ENCODE measurements at places on chromosomes 4 and X. TPM values are rescaled to one million over a fixed set of nuclear protein-coding genes. Genes with fewer than 3 reads are reported as not detected.

TRPC5OS gene
- not detected for total RNA-seq

DNA sequence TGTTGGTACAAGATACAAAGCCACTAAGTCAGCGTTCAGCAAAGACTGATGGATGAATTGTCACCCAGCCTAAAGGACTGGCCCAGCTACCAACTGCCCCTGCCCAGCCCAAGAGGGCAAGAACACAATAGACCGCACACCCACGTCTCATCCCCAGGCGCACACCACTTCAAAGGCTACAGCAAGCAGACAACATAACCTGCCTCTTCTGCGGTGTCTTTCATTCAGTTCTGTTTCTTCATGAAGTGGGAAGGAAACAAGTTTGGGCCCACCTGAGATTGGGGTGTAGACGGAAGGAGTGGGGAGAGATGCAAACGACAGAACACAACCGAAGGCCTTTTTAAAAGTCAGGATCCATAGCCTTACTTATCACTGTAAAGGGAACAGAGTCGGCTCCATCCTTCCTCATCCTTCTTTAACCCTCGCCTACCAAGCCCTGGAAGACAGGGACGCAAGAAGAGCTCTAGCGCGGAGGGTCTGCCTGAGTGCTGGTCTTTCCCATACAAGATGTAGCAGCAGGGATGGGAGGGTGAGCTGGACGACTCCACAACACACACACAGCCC is 691 bp downstream of the SCARB2 start:
- peak overlapping the region; percentile 97 for H3K27ac ChIP-seq
- H3K4me1 ChIP-seq = peaks cover 63% of the 10 kb centered on the region
- H3K27me3 ChIP-seq = peaks cover 3% of the 10 kb centered on the region
- peak overlapping the region; percentile 94 for H3K4me3 ChIP-seq
- no peaks in the 10 kb centered on the region for H3K36me3 ChIP-seq

- no peaks in the 10 kb centered on the region for H3K27me3 ChIP-seq
- H3K27ac ChIP-seq = no peak overlapping the region
- no peak for DNase-seq
- no peak overlapping the region for H3K4me3 ChIP-seq
Observed at GRCh38 chrX:118239913-118240698, 105.8 kb upstream of the WDR44 start.

GRCh38 chr4:52657292-52657617 is 1.8 kb downstream of the USP46 start:
- peak overlapping the region; percentile 62 for H3K27ac ChIP-seq
- no peak for DNase-seq
- peaks cover 11% of the 10 kb centered on the region for H3K36me3 ChIP-seq

APOO gene
- total RNA-seq = 21.2 TPM

DNA sequence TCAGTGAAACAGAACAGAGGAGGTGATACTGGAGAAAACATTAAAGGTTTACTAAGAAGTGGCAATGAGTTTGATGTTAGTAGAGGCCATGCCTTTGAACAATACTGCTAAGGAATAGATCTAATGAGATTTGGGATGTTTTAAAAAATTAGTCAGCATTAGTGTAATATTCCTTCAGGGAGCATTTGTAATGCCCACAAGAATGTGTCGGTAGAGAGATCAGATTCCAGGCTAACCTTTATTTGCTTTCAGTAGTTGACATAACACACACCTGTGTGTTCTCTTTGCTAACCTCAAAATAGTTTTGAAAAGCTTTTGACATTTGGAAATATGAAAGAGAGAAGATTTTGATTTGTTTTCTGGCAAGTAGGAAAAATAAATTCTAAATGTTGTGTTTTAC is 328.8 kb downstream of the BMPR1B start:
- H3K27me3 ChIP-seq = no peaks in the 10 kb centered on the region
- no peak overlapping the region for H3K4me3 ChIP-seq
- H3K27ac ChIP-seq = no peak overlapping the region
- no peak for DNase-seq

CFI gene
- total RNA-seq = not detected

DNA sequence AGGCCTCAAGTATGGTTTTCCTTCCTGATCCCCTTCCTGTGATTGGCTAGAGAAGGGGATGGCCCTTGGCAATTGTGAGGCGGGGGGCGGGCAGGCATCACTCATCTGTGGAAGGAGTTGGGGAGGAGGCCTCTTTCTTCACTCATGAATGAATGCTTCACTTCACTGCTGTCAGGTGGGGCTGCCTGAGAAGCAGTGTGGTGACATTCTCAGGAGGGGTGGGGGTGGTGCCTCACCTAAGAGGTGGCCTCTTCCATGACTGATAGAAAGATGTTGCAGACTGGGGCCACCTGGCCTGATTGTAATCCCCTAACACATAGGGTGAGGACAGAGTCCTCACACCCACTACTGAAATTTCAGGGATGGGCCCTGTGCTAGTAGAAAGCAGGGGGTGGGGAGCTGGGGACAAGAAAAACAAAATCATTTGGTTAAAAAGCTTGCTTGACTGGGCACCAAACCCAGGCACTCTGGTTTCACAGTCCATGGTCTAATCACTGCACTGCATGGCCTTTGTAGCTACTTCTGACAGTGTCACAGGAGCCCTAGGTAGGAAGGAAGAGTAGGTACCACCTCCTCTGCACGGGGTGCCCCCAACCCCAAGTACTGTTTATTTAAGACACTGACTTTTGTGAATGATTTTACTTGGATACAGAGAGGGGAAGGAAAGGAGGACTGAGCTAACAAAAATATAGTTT is 5.6 kb upstream of the HOPX start:
- no peaks in the 10 kb centered on the region for H3K36me3 ChIP-seq
- peaks cover 18% of the 10 kb centered on the region for H3K27me3 ChIP-seq
- no peak overlapping the region for H3K27ac ChIP-seq
- H3K4me1 ChIP-seq = peaks cover 10% of the 10 kb centered on the region
- DNase-seq = no peak
- H3K4me3 ChIP-seq = no peak overlapping the region

NR3C2 gene
- 0.07 TPM for total RNA-seq

CXCL10 gene
- not detected for total RNA-seq

DNA sequence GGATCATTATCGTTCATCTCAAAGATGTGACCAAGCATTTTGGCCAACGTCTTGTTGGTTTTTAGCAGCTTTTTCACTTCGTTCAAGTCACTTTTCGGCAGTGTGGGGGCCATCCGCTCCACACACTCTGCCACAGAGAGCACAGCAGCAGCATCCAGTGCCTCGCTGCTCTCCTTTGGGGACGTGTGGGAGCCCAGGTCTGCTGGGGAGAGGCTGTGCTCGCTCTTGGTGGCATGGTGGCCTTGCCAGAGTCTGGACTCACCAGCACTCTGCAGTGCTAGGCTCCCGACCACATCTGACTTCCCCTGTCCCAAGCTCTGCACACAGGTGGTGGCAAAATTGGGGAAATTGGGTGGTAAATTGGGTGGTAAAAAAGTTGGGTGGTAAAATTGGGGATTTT is 50.6 kb downstream of the GPR50 start:
- no peaks in the 10 kb centered on the region for H3K36me3 ChIP-seq
- H3K27me3 ChIP-seq = no peaks in the 10 kb centered on the region
- no peak overlapping the region for H3K27ac ChIP-seq
- H3K4me1 ChIP-seq = no peaks in the 10 kb centered on the region
- H3K4me3 ChIP-seq = no peak overlapping the region
- DNase-seq = no peak

DNA sequence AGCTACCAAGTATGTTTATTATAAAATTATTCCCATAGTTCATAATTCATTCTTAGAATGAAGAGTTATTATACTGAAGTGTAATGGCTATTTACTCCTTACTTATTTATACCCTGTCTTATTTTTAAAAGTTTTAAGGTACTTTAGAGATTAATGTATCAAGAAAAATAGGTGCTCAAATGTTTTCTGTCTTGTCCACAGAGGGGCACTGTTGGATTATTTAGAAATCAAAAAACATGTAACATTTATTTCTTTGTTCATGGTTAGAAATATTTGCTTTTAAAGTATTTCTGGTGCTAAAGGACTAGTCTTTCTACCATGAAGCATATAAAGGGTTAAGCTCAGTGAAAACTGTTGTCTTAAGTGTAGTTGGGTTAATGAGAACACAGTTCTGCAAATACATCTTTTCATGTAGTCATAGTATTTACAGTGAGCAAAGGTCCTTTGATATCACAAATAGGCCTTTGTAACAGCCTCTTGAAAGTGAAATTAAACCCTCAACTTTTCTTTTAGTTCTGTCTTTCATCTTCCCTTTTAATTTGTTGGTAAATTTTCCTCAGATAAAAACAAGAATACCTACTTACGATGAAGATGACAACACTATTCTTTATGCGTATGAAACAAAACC is 7.7 kb downstream of the SCML1 start:
- H3K4me3 ChIP-seq = no peak overlapping the region
- H3K27me3 ChIP-seq = no peaks in the 10 kb centered on the region
- no peak for DNase-seq
- no peak overlapping the region for H3K27ac ChIP-seq

DNA sequence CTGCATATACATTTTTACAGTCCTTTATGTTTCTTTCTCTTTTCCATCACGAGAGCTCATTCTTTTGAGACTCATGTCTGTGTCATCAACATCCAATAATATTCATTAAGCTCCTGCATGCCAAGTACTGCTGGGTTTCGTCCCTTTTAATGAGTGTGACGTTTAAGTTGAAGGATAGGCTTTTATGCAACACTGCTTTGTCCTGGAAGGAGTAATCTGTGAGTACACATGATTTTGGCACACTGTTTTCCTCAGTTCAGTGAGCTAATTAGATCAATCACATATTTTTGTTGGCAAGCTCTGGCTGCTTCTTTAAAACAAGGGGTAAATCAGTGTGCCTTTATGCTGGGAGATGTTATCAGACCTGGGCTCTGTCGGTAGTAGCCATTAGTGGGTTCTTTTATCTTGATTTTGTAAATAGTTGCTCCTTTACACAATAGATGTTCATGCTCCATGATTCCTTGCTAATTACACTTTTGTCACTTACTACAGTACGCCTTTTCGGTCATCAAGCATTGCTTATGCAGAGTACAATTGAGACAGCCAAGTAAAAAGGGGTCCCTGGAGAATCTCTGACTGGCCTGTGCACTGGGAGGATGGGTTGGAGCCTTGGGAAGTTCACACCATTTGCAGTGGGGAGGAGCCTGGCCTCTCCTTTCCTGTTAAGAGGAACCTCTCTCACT is 132.6 kb downstream of the FHIP1A start:
- H3K4me1 ChIP-seq = peaks cover 48% of the 10 kb centered on the region
- peak overlapping the region; percentile 97 for H3K27ac ChIP-seq
- H3K27me3 ChIP-seq = no peaks in the 10 kb centered on the region
- H3K4me3 ChIP-seq = peak overlapping the region; percentile 75

GRCh38 chr4:20416800-20417199 is 165.1 kb downstream of the SLIT2 start:
- no peak overlapping the region for H3K4me3 ChIP-seq
- peaks cover 61% of the 10 kb centered on the region for H3K4me1 ChIP-seq
- H3K36me3 ChIP-seq = no peaks in the 10 kb centered on the region
- peak overlapping the region; percentile 35 for H3K27ac ChIP-seq
- no peak for DNase-seq

- H3K4me3 ChIP-seq = no peak overlapping the region
- H3K27me3 ChIP-seq = peaks cover 5% of the 10 kb centered on the region
- peaks cover 9% of the 10 kb centered on the region for H3K4me1 ChIP-seq
- 0 out of 2 replicates have a peak, but pooled peaks cover 4% of the 10 kb centered on the region for H3K36me3 ChIP-seq
Observed at GRCh38 chr4:151238477-151238876, 38.5 kb upstream of the PRSS48 start.

- H3K36me3 ChIP-seq = no peaks in the 10 kb centered on the region
- no peaks in the 10 kb centered on the region for H3K27me3 ChIP-seq
- peak; percentile 18 for DNase-seq
- H3K4me3 ChIP-seq = no peak overlapping the region
- peaks cover 41% of the 10 kb centered on the region for H3K4me1 ChIP-seq
- H3K27ac ChIP-seq = no peak overlapping the region
Observed at GRCh38 chrX:100750883-100751282, 19.0 kb upstream of the SYTL4 start.

DNA sequence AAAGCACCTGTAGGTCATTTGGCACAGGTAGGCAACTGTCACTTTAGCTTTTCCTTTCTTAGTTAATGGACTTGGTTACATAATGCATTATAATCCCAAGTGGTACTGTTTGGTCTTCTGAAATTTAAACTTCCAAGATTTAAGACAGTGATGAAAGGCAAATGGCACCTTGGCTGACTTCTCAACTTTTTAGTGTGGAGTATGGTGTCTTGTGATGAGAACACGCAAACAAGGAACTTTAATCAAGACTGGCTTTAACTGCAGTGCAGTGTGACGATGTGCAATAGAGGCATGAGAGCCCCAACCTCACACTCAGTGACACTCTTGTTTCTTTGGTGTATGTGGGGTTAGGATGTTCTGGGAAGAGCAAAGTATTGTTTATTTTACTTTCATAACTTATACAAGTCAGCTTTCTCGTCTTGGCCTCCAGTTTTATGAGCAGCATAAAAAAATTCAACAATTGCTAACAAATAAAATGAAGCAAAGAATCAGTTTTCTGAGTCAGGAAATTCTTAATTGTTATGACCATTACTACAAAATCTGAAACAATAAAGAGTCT is 171.9 kb downstream of the MAD2L1 start:
- no peak overlapping the region for H3K27ac ChIP-seq
- H3K4me1 ChIP-seq = no peaks in the 10 kb centered on the region
- no peaks in the 10 kb centered on the region for H3K36me3 ChIP-seq
- no peak overlapping the region for H3K4me3 ChIP-seq

RBM47 gene
- total RNA-seq = 1.9 TPM

- no peaks in the 10 kb centered on the region for H3K4me1 ChIP-seq
- no peaks in the 10 kb centered on the region for H3K36me3 ChIP-seq
- no peak for DNase-seq
- H3K27me3 ChIP-seq = no peaks in the 10 kb centered on the region
- H3K4me3 ChIP-seq = no peak overlapping the region
Observed at GRCh38 chrX:148613636-148614035, 113.2 kb downstream of the AFF2 start.

DNA sequence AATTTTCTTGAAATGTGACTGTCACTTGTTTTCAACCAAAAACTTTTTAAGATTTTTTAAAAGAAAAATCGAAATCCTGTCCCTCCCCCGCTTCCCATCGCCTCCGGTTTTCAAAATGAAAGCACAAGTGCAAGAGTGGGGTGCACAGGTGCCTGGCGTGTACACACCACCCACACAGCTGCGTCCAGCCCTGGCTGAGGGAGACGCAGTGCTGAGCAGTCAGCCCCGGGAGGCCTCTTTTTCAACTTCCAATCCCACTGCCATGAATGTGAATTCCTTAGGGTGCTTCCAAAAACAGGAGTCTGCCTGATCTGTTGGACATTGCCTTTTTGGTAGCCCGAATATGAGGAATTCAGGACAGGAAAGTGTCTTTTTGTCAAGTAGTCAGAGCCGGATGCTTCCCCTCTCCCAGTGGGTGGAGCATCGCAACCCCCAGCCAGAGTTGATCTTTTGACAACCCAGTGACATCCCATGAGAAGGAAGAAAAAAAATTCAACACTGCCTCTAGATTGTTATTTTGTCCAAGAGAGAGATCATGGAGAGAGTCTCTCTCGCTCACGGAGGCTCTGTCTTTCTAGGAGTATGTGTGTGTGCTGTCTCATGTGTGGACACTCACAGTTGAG is 8.9 kb downstream of the PRRG3 start:
- DNase-seq = no peak
- H3K4me3 ChIP-seq = no peak overlapping the region
- no peaks in the 10 kb centered on the region for H3K36me3 ChIP-seq
- H3K27ac ChIP-seq = no peak overlapping the region

- H3K27me3 ChIP-seq = peaks cover 4% of the 10 kb centered on the region
- peaks cover 32% of the 10 kb centered on the region for H3K36me3 ChIP-seq
- H3K27ac ChIP-seq = no peak overlapping the region
- no peaks in the 10 kb centered on the region for H3K4me1 ChIP-seq
Observed at GRCh38 chr4:4415806-4416805, 29.2 kb downstream of the NSG1 start.

ZCCHC12 gene
- not detected for total RNA-seq

AWAT2 gene
- not detected for total RNA-seq

GRCh38 chr4:2827071-2827873 is 16.4 kb upstream of the ADD1 start:
- peaks cover 25% of the 10 kb centered on the region for H3K36me3 ChIP-seq
- no peak overlapping the region for H3K4me3 ChIP-seq
- peaks cover 5% of the 10 kb centered on the region for H3K27me3 ChIP-seq
- no peak overlapping the region for H3K27ac ChIP-seq
- H3K4me1 ChIP-seq = no peaks in the 10 kb centered on the region

All from HFFc6 (cell line).